GM12865 (cell line): ENCODE measurements at places on chromosomes 5 and 9.

DNA sequence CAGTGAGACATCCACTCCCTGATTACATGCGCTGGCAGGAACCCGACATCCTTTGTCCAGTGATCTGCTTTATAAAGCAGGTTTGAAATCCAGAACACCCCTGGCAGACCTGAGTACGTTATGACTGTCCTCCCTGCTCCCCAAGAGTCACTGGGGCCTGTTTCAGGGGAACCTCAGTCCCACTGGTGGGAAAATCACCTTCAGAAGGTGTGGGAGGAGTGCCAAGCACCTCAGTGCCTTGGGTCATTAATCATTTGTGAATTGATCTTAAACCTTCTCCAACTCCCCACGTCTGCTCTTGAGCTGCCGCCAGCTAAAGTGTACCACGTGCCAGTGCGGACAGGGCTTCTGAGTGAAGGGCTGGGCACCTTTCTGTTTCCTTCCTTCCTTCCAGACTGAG, 16.2 kb downstream of the SLC6A3 start:
- DNase-seq: no peak

GRCh38 chr5:148147415-148147814, 20.9 kb upstream of the SPINK14 start:
- no peak for DNase-seq

DNA sequence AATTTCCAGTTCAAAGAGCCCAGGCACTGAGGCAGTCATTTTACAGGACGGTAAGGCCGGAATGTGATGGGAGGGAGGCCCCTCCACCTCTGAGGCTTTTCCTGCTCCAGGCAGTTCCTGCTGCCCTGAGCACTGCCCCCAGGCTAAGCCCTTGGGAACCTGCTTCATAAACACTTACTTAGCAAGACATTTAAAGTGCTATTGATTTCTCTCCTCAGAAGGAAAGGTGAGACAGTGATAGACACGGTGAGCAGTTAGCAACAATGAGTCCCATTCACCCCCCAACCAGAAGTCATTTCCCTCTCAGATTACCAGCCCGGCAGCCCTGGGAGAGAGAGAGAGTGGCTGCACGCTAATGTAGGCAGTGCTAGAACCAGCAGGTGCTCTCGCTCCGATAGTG, 462.5 kb downstream of the SPOCK1 start:
- no peak for DNase-seq

- peak; percentile 11 for DNase-seq
Measured at GRCh38 chr9:113876151-113876992, at the start of gene ZNF618. TSS of gene ZNF618 (plus strand) at chr9:113876309. CDS start at chr9:113876381, 72 bp downstream.

DNA sequence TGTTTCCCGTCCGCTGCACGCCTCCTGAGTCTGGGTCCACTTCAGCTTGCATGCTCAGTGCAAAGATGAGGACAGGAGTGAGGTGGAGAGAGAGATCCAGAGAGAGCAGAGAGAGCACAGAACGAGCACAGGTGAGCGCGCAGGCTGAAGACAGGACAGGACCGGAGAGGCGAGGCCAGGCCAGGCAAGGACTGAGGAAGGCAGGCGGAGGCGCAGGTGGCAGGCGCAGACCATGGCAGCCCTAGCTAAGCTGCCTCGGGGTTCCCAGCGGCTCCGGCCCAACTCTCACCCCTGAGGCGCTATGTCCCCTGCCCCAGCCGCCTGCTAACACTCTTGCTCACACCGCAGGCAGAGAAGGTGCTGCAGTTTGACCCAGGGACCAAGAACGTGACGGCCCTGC, 9.7 kb downstream of the GRIN1 start:
- no peak for DNase-seq

GRCh38 chr5:6914347-6914746, 201.1 kb downstream of the TENT4A start:
- DNase-seq: no peak

- peak; percentile 15 for DNase-seq
Measured at GRCh38 chr5:124584991-124585715, 161.3 kb downstream of the ZNF608 start.

DNA sequence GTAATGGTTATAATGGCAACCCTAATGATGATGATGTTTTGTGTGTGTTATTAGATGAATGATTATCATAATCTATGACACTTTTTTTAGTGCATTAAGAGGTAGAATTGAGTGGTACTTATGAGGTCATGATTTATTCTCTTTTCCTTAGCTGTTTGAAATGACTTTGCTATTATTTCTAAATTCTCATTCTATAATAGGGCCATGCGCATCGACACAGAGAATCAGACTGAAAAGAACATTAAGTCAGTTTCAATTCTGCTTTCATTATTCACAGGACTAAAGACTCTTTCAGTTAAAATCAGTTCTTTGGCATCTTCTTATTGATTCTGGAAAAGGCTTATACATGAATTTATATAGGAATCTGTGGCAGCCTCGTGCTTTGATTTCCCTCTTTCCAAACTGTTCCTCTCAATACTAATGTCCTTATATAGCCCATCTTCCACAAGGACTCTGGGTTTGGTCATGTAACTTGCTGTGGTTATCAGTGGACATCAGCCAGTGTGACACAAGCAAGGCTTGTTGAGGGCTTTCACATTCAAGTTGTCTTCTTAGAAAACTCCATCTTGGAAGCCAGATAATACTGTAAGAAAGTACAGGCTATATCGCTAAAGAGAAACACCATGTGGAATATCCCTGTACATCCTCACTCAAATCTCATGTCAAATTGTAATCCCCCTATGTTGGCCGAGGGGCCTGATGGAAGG, 140.3 kb upstream of the CHD1 start:
- DNase-seq: no peak

- DNase-seq: no peak
Measured at GRCh38 chr5:111952555-111952954, 195.6 kb upstream of the NREP start.

GRCh38 chr9:87405677-87406542, 91.8 kb upstream of the DAPK1 start:
- DNase-seq: no peak

DNA sequence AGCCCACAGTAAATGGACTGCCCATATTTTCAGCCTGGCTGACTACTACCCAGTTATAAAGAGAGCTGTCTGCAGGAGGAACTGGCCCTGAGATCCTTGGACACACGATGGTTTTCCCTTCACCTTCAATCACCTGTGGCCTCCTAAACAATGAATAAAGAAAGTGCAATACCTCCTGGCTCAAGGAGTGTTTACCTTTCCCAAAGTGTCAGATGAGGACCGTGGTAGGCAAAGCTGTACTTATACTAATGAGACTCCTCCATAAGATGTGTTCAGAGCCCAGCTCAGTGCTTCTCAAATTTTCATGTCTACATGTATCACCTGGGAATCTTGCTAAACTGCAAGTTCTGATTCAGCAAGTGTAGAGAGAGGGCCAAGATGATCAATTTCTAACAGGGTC, 284.5 kb upstream of the VLDLR start:
- no peak for DNase-seq

DNA sequence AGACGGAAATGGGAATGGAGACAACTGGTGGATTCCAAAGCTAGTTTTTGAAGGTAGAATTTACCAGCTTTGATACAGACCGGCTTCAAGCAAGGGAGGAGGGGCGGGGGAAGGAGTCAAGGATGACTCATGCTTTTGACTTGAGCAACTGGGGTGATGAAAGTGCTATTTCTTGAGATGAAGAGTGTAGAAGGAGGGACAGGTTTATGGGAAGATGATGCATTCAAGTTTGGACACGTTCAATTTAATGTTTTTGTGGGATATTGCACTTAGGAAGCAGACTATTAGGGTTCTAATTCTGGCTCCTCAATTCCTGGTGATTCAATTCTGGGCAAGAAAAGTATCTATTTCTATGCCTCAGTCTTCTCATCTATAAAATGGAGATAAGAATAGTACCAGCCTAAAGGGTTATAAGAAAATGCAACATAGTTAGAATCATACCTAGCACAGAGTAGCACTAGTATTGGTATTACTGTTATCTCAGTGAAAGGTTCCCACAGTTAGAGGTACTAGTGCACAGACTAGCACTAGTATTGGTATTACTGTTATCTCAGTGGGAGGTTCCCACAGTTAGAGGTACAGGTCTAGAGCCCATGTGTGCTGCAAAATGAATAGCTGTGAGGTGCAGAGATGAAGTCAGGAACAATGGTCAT, 4.6 kb downstream of the NIPAL4 start:
- peak; percentile 79 for DNase-seq

- DNase-seq: no peak
Measured at GRCh38 chr9:125815568-125815967, 68.4 kb downstream of the PBX3 start.

DNA sequence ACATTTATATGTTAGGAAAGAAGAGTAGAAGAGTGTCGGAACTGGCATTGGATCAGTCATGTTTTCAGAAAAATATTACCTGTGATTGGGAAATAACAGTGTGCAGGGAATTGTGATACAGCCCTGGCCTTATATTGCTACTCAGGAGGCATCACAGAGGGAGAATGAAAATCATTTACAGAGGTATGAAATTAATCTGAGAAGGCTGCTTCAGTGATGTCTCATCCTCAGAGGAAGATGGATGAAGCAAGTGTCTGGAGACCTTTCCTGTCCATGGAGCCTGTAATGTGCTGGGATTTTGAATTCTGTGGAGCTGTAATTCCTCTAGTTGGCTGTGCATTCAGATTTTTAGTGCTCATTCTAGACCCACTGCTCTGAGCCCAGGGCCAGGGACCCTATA, 3.8 kb downstream of the ACTBL2 start:
- no peak for DNase-seq

DNA sequence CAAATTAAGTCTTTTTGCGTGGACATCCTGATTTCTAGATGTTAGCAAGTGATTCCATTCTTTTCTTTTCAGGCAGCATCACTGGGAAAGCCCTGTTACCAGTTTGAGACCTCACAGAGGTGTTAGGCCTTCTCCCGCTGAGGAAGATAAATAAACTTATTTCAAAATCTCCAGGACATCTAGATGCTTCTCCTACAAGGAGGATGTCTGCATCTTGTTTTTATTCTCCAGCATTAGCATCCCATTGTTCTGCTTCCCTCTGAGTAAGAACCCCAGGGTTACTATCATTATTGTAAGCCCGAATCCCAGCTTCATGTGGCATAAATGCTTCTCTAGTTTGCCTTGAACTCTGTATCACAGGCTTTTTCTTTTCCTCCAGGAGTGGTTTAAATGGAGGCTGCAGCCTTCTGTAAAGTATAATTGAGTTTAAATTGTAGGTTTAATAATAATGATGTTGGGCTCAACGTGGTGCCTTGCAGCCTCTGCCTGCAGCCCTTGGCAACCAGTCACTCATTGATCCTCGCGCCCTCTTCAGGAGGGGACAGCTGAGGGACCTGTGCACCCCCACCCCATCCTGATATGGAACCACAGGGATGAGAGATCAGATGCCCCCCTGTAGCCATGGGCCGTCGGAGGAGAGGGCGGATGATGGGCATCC, 114.9 kb downstream of the PDZD2 start:
- no peak for DNase-seq

DNA sequence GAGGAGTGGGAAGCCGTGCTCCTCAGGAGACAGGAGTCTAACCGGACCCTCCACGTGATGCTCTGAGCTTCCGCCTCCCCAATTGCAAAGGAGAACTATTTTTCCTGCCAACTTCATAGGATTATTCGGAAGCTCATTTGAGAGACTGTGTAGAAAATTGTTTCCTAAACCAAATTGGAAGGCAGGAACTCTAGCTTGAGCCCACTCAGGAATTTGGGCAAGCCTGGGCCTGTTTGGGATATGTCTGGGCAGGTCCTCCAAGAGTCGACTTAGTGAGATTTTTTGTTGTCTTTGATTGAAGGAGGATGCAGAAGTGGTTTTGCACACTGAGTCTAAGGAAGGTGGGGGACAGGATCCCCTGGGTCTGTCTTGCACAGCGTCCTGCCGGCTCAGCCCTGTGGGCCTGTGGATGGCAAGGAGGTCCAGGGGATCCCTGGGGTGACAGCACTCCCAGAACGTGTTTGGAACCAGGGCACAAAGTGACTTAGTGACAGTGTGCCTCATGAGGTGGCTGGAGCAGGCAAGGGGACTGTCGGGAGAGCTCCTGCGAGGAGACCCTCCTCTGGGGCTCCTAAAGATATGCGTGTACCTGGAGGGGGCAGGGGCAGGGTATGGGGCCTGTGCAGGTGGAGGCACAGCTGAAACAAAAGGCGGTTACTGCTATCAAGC, 283.3 kb downstream of the NSG2 start:
- no peak for DNase-seq

- no peak for DNase-seq
Measured at GRCh38 chr9:13478160-13478559, 198.7 kb upstream of the MPDZ start.

DNA sequence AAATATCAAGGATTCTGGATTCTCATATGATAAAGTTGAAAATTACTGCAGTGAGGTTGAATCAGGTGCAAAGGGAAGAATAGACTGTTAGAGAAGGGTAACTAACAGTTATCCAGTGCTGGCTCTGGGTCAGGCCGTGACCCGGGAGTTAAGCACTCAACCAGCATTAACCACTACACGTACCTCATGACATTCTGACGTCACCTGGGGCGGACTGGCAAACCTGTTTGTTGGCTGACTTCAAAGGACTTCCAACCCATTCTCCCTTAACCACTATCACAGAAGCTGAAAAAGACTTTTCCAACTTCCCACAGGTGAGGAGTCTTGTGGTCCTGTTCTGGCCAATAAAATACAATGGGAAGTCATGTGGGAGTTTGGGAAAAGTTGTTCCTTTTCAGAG, 268.9 kb downstream of the ENC1 start:
- no peak for DNase-seq

- DNase-seq: no peak
Measured at GRCh38 chr9:132986640-132987620, 8.4 kb downstream of the GFI1B start.

DNA sequence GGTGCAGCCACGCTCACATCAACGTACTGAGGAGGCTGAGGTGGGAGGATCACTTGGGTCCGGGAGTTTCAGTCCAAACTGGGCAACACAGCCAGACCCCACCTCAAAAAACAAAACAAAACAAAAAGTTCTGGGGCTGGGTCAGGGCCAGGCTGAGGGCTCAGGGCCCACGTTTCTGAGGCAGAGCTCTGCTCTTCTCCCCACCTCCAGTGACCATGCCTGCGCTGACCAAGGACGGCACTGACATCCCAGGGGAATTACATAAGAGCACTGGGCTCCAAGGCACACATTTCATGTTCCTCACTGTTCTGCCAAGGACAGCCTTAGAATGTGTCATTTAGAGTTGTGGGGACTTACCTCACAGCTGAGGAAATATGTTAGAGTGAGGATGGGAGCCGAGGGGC, 40.4 kb upstream of the TESK1 start:
- DNase-seq: no peak

DNA sequence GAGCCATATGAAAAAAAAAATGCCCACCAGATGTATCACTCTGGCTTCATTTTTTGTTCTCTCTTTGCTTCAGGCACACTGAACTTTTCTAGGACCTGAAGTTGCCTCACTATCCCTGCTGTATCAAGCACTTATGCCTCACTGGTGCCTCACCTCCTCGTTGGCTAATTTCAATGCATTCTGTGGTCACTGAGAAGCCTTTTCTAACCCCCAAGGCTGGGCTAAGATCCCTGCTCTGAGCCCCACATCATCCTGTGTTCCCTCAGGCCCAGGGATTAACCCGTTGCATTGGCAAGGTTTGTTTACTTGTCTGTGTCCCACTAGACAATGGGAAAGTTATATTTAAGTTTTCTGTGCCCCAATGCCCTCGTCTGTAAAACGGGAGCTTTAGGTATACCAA, 362.7 kb downstream of the OSTF1 start:
- no peak for DNase-seq
